Uterus (tissue), 4 donors: ENCODE measurements at places on chromosomes 4 and X. TPM values are rescaled to one million over a fixed set of nuclear protein-coding genes. Genes with fewer than 3 reads are reported as not detected.

DNA sequence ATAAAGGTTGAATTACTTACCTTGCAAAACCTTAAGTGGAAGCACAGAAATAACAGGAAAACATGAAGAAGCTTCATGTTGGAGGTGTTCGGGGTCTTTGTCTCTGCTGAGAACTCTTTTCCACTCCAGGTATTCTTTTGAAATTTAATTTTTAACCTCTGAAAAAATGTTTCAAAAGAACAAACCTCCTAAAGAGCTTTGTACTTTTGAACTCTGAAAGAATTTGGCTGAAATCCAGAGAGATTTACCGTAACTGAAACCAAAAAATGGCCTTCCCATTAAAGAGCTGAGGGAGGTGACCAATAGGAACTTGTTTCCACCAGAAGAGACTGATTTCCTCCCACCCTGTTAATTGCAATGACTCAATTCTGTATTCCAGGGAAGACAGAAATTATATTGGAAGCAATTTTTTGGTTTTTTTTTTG lies at the start of gene CFI:
CFI (minus strand) TSS at position 105 of the 425 bp plus-strand sequence; CDS start at position 77, 28 bp downstream.
- DNase-seq, result no peak

DNA sequence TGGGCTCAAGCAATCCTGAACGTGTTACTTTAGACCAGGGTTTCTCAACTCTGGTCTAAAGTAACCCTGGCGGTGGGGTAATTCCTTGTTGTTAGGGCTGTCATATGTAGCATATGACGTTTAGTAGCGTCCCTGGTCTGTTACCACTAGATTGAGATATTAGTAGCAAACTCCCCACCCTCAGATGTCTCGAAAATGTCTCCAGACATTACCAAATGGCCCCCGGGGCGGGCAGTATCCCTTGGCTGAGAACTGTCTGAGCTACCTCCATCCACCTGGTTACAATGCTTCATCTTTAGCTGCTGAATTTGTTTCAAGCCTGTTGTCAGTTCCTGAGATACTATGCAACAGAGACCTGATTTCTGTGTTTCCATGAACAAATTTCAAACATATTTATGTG lies 56.7 kb downstream of the CLDN34 start:
- no peak for DNase-seq

The PNMA6F gene
- not detected for total RNA-seq

DNA sequence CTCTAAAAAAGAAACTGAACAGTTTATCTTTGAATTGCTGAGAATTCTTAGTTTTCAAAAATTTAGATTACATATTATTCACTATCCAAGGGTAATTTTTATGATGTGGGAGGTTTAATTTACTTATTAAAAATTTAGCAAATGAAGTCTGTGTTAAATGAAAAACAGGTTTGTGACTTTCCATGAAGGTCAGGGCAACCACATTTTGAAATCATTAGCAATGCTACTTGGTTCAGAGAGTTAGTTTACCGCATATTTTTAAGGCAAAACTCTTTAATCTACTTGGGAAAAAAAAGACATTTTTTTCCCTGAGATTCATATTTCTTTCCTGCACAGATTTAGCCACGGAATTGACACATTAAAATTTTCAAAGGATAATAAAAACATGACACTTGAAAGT lies 37.3 kb upstream of the PRSS12 start:
- no peak for DNase-seq
